ENCODE measurements at places on chromosomes 13 and 19.

DNA sequence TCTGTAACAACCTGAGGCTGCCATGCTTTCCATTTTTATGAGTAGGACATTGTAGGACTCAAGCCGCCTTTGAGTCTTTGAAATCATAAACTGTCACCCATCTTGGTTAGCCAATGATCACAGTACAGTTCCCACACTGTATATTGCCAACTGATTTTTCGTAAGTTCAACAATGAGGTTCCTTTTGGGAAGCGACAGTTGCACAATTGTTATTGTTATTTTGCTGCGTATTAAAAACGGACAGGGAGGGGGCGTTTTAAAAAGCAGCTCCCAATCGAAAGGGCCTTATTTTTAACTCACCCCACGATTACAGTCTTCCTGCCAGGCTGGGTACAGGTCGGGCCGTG, 601 bp downstream of the SLC46A3 start:
- no peak for DNase-seq

DNA sequence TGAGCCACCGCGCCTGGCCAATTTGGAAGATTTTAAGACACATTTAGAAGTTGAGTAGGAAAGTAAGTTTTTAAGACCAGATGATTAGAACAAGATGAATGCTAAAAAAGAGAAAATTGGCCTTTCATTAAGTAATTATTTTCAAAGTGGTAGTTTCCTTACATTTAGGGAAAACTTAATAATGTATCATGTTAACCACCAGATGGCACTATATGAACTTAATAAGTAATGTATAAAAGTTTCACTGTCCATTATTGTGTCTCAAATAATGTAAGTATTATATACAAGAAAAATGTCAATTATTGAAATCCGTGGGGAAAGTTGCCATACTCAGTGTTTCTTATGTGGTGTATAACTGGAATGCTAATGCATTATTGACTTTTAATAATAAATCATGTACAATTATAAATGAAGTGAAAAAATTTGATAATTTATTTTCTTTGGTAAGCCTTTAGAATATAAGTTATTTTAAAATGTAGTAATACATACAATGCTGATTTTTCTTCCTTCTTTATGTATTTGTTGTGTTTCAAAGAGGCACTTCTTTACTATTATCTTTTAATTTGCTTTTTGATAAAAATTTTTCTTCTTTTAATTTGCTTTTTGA, 29.2 kb downstream of the COG6 start:
- no peak for DNase-seq

GRCh38 chr13:98813993-98814392, 61.5 kb upstream of the SLC15A1 start:
- no peak for DNase-seq

GRCh38 chr19:2732157-2732725, 7.6 kb downstream of the SLC39A3 start:
- no peak for DNase-seq

DNA sequence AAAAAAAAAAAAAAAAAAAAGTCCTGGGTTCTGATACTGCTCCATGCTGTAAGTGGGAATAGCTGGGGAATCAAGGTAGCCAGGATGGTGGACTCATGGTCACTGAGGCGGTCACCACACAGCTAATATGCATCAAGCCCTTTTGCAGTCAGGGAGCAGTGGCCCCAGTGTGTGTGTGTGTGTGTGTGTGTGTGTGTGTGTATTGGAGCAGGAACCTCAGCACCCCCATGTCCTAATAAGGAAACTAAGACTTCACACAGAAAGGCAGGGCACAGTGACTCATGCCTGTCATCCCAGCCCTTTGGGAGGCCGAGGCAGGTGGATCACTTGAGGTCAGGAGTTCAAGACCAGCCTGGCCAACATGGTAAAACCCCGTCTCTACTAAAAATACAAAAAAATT, 12.0 kb downstream of the B3GNT3 start:
- no peak for DNase-seq

DNA sequence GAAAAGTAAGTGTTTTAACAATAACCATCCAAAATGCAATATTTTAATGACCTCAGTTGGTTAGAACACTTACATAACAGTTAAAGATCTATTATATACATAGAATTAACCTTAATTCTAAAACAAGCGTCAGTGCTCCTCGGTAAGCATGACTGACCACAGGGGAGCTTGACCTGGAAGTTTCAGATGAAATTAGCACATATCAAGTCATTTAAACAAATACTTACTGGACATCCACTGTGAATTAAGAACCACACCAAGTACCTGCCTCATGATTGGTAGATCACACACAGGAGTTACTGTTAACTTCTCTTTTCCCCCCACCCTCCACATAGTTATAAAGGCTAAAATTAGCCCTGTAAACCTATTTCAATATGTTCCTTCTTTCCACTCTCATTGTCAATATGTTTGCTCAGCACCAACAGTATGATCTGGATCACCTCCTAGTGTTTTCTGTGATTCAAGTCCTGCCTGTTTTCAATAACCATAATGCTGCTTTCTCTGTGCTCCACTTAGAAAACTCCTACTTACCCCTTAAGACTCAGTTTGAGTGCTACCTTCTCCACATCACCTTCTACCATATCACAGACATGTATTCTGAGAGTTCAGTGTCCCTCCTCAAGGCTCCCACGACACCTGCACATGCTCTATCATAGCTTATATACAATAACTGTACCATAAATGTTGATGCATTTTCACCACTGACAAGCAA, 209.0 kb downstream of the VWA8 start:
- DNase-seq = no peak

GRCh38 chr13:28147495-28147894, 9.2 kb downstream of the PAN3 start:
- no peak for DNase-seq

GRCh38 chr13:37905736-37906135, 36.2 kb upstream of the TRPC4 start:
- DNase-seq = no peak

GRCh38 chr19:38616265-38616664, 1.5 kb downstream of the MAP4K1 start:
- no peak for DNase-seq

GRCh38 chr13:82136880-82137279, 1745.4 kb downstream of the SLITRK1 start:
- DNase-seq = no peak

GRCh38 chr13:52968074-52968700, 60.4 kb upstream of the OLFM4 start:
- DNase-seq = peak; percentile 51

DNA sequence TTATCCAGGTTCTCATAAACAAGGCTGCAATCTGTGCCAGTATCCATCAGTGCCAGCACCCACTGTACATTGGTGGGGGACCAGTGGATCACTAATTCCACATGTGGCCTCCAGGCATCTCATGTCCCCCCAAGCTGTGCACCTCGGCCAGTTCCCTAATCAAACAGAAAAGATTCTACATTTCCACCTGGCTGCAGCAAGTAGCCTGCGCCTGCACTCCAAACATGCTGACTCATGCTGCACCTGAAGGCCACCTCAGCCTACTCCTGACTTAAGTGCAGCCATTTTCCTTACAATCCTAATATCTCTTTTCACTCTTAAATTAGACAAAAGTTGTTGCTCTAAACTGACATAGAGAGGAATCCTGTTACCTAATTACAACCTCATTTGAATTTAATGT, 729.4 kb upstream of the MIR17HG start:
- DNase-seq = no peak

GRCh38 chr13:87674247-87674738, 3.1 kb downstream of the SLITRK5 start:
- DNase-seq = no peak

GRCh38 chr19:50823389-50824042, at the start of gene KLK1:
KLK1 (minus strand) TSS chr19:50823787; CDS start chr19:50823748, 39 bp downstream.
- DNase-seq = no peak

DNA sequence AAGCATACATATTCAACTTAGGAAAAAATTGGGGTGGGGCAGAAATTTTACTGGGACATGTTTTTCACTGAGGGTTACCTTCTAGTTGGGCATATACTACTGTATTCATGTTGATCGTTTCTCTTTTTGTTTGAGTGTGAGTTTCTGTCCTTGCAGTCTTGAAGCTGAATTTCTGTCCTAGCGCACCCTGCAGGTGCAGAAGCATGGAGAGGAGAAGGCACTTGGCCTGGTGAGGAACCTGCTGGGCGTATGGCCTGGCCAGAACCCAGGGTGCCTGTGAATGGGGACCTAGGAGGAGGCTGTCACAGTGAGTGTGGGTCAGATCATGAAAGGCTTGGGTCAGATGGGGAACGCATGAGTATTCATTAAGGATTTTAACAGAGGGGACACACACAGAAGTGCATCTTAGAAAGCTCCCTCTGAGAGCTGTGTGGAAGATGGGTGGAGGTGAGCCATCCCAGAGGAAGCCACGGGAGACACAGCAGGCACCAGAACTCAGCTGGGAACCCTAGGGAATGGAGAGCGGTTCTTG, 36.8 kb downstream of the SERP2 start:
- DNase-seq = no peak

GRCh38 chr13:106083620-106084350, 451.7 kb downstream of the EFNB2 start:
- no peak for DNase-seq

GRCh38 chr19:53212703-53213320, 19.7 kb upstream of the ZNF665 start:
- DNase-seq = no peak

GRCh38 chr19:3459965-3460582, 20.3 kb downstream of the SMIM24 start:
- DNase-seq = no peak

- no peak for DNase-seq
Observed at GRCh38 chr13:98511435-98511834, 65.5 kb downstream of the STK24 start.

GRCh38 chr13:45817833-45818232, 33.7 kb downstream of the SIAH3 start:
- no peak for DNase-seq

GRCh38 chr19:44552324-44552723, 22.8 kb upstream of the CEACAM20 start:
- DNase-seq = no peak

DNA sequence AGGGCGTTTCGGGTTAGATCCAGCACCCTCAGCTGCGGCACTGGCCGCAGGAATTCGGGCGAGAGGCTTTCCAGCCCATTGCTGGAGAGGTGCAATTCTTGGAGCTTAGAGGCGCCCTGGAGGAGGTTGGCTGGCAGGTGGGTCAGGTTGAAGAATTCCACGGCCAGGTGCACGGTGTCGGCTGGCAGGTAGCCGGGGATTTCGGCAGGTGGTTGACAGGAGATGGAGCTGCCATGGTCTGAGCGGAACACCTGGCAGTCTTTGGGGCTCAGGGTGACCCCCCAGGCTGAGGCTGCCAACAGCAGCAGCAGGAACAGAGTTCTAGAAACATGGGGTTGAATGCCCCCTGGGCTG, 1.3 kb downstream of the LRG1 start:
- no peak for DNase-seq

DNA sequence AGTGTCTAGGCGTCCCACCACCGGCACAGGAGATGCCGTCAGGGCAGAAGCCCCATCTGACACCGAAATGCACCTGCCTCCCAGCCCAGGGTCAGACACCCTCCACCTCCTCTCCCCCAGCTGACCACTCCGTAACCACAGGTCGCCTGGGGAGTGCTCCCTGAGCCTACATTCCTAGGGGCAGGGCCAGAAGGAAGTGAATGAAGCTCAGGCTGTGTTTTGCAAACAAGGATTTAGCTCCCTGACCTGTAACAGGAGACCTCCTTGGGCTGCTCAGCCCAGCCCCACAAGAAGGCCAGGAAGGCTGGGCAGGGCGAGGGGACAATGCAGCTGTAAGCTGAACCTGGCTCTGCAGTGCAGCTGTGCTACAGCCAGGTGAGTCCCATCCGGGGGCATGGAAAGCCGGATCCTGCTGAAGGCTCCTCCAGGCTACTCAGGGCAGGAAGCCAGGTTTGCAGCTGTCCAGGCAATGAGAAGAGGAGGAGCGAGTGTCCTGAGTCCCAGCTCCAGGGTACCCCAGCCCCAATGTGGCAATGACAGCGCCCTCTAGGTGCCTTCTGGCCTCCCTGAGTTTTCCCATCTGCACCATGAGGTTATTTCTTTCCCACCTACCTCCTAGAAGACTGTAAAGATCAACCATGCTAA, 42.1 kb downstream of the RHPN2 start:
- no peak for DNase-seq

DNA sequence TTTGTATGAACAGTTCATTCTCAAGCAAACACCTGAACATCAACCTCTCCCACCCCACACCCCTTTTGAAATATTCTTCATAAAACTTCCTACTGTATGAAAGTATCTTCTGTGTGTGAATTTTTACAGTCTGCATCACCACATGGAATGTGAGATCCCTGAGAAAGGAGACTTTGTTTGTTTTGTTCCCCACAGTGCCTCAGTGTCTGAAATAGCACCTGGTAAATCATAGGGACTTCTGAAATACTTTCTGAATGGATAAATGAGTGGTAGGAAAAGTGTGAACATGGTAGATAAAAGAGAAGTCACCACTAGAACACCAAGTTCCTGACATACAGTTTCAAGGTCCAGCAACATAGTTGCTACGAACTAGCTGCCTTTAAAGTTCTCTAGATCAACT, 1071.2 kb downstream of the EFNB2 start:
- no peak for DNase-seq

GRCh38 chr19:47561440-47562057, 11.4 kb downstream of the ZNF541 start:
- no peak for DNase-seq

- DNase-seq = no peak
Observed at GRCh38 chr19:56577719-56578602, 10.7 kb downstream of the ZNF470 start.

DNA sequence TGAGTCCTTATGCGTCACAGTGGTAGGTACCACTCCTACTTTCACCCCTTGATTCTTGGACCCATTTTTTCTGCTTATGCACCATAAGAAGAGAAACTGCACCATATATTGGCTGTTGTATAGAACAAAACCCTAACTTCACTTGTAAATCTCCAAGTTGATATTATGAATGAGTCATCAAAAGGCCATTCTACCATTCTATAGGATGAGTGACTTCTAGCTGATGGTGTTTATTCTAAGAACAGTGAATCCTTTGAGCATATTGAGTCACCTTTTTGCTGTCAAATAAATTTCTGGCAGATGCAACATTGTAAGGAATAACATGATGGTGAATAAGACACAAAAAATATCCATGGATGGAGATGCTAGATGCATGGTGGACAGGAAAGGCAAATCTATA, 57.7 kb downstream of the POLR1D start:
- no peak for DNase-seq

- DNase-seq = no peak
Observed at GRCh38 chr13:91184244-91184926, 163.1 kb upstream of the MIR17HG start.

GRCh38 chr13:70128098-70128497, 19.8 kb upstream of the KLHL1 start:
- DNase-seq = no peak

- DNase-seq = no peak
Observed at GRCh38 chr19:17415121-17415520, 4.7 kb upstream of the MVB12A start.

GRCh38 chr13:110368408-110368807, 61.3 kb downstream of the COL4A2 start:
- DNase-seq = no peak

GRCh38 chr19:54560881-54561385, 12.7 kb upstream of the LILRA2 start:
- DNase-seq = no peak

All from anterior cingulate cortex (tissue), 58 donors.